ENCODE measurements at places on chromosomes 3 and 15.

GRCh38 chr3:47291158-47291753, 8.5 kb downstream of the KLHL18 start:
- DNase-seq, result no peak

- no peak for DNase-seq
Measured at GRCh38 chr3:65560133-65560532, 478.6 kb downstream of the MAGI1 start.

- peak; percentile 38 for DNase-seq
Measured at GRCh38 chr3:182983876-182984275, 3.5 kb upstream of the DCUN1D1 start.

GRCh38 chr15:70111203-70112073, 13.7 kb upstream of the TLE3 start:
- DNase-seq, result peak; percentile 83

GRCh38 chr3:195249057-195249770, 21.7 kb downstream of the XXYLT1 start:
- DNase-seq, result no peak

- DNase-seq, result peak; percentile 89
Measured at GRCh38 chr3:141913150-141913811, 36.8 kb downstream of the ATP1B3 start.

GRCh38 chr3:182083112-182083511, 371.4 kb downstream of the SOX2 start:
- DNase-seq, result no peak

DNA sequence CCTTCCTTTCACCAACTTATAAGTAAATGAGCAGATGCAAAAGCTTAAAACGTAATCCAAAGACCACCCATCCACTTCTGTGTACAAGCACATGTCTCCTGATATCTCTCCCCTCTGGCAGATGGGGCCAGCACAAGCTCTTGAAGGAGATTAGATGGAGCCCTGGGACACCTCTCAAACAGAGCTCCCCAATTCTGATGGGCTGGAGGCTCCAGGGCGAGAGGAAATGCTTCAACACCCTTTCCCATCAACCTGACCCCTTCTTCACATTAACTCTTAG, 73.2 kb downstream of the MB21D2 start:
- no peak for DNase-seq

GRCh38 chr3:69182588-69183316, 60.4 kb upstream of the LMOD3 start:
- no peak for DNase-seq

DNA sequence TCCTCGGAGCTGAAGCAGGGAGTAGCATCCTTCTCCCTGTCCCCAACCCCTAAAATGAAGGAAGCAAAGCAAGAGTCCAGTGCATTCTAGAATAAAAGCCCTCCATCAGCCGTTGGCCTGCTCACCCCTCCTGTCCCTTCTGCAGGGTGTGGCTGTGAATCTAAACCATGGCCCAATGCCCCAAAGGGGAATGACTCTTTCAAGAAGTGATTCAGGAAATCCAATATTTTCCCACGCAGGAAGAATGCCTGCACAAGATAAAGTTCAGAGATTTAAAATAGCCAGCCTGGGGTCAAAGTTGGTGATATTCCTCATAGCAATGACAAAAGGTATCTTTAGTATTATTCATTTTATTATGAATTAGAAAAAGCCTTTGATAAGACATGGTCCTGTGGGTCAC, 38.5 kb downstream of the SLCO2A1 start:
- no peak for DNase-seq

DNA sequence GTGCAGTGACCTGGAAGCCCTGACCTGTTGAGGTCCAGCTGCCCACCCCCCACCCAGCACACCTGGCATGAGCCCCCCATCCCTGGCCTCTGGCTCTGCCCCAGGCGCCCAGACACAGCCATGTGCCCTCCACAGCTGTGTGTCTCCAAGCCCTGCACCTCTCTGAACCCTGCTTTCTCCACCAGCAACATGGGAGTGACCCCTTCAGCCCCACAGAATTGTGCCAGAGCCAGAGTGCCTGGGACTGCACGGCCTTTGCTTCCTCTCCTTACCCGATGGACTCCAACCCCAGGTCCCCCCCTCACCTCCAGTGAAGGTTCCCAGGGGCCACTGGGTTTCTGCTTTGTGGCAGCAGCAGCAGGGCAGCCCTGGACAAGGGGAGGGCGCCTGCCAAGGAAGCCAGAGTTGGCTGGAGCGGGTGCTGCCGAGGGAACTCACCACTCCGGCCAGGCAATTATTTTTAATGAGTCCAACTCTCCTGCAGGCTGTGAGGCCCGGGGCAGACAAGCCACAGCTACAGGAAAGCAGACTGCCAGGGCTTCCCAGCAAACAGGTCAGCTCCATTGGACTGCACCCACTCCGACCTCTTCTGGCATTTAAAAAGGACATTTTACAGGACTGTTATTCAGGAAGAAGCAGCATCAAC, 24.1 kb downstream of the PRR20G start:
- no peak for DNase-seq

- DNase-seq, result no peak
Measured at GRCh38 chr3:127986803-127987202, 65.4 kb upstream of the SEC61A1 start.

- DNase-seq, result peak; percentile 21
Measured at GRCh38 chr15:31098953-31099740, 2.4 kb downstream of the TRPM1 start.

GRCh38 chr3:12903000-12903800, 61.8 kb upstream of the RPL32 start:
- peak; percentile 46 for DNase-seq

- DNase-seq, result no peak
Measured at GRCh38 chr3:139312959-139313358, 30.9 kb upstream of the MRPS22 start.

- no peak for DNase-seq
Measured at GRCh38 chr3:179949412-179949811, 87.3 kb downstream of the PEX5L start.

DNA sequence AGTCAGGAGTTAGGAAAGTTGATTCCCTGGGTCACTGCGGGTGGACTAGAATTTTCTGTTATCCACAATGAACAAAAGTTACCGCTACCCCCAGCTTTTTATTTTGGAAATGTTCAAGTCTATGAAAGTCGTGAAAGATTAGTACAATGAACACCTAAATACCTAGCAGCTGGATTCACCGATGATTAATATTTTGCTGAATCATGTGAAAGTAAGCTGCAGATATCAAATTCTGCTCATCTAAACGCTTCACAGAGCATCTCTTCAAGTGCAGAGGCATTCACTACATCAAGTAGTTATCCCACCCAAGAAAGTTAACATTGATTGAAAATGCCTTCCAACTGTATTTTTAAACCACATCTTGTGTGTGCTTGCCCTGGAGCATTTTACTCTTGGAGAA, 729.0 kb upstream of the NR2F2 start:
- DNase-seq, result no peak

DNA sequence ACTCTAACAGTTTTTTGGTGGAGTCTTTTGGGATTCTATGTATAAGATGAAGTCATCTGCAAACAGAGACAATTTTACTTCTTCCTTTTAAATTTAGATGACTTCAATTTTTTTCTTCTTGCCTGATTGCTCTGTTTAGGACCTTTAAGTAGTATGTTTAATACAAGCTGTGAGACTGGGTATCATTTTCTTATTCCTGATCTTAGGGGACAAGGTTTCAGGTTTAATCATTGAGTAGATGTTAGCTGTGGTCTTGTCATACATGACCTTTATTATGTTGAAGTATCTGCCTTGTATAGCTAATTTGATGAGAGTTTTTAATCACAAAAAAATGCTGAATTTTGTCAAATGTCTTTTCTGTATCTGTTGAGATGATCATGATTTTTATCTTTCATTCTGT, 20.6 kb downstream of the GRM2 start:
- DNase-seq, result no peak

GRCh38 chr3:172096881-172097420, 57.6 kb downstream of the FNDC3B start:
- peak; percentile 76 for DNase-seq

- no peak for DNase-seq
Measured at GRCh38 chr15:84082739-84083138, 152.8 kb upstream of the GOLGA6L4 start.

- DNase-seq, result no peak
Measured at GRCh38 chr15:82944056-82944455, 8.5 kb downstream of the HOMER2 start.

- DNase-seq, result peak; percentile 37
Measured at GRCh38 chr15:89654847-89655805, at the start of gene KIF7. Gene KIF7 (minus strand): TSS chr15:89655467. CDS start chr15:89652930, 2,537 bp downstream.

DNA sequence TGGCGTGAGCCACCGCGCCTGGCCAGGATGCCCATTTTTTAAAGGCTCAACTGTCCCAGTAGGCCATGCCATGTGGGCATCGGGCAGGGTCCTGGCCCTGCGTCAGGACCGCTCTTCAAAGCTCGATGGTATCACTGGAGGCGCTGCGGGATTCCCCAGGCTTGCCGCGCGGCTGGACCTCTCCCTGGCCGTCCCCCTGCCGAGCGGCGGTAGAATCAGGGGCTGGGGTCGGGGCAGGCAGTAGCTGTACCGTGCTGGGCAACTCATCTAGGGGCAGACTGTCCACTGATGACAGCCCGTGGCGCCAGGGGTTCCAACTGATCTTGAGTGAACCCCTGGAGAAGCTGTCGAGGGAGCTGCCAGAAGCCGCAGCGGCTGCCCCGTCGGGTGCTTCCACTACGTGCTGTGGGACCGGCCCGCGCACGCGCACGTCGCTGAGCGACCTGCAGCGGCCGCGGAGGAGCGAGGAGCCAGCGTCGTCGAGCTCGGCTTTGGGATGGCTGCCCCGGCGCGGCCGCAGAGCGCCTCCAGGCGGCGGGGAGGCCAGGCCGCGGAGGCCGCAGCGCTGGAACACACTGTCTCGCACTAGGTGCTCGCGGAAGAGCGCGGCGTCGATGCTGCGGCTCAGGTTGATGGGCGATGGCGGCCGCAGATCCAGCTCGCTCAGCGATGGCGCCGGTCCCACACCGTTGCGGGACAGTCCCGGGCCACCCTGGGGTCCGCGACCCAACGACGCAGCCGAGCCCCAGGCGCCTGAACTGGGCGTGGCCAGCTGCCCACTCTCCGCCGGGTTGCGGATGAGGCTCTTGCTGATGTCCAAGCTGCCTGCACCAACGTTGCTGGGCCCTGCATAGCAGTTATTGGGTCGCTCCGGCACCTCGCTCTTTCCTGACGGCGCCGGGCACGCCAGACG, 5.8 kb downstream of the PRRT3 start:
- DNase-seq, result peak; percentile 91

- no peak for DNase-seq
Measured at GRCh38 chr15:94644433-94644832, 413.1 kb downstream of the MCTP2 start.

DNA sequence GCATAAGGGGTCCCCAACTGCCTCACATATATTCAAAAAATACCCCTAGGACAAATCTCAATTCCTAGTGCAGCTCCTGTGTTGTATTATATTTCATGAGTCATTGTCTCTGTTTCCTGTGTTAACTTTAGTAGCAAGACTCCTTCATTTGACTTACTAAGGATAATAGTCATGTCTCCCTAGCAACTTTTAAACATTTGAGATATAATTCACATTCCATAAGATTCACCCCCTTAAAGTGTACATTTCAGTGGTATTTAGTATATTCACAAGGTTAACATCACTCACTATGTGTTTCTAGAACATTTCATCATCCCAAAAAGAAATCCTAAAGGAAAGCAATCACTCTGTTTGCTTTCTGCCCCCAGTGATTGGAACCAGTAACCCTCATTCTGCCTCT, 121.3 kb upstream of the WNT7A start:
- DNase-seq, result no peak

GRCh38 chr3:181712226-181712552, 464 bp downstream of the SOX2 start:
- DNase-seq, result no peak

- DNase-seq, result no peak
Measured at GRCh38 chr3:189143771-189144170, 28.0 kb upstream of the TPRG1 start.

DNA sequence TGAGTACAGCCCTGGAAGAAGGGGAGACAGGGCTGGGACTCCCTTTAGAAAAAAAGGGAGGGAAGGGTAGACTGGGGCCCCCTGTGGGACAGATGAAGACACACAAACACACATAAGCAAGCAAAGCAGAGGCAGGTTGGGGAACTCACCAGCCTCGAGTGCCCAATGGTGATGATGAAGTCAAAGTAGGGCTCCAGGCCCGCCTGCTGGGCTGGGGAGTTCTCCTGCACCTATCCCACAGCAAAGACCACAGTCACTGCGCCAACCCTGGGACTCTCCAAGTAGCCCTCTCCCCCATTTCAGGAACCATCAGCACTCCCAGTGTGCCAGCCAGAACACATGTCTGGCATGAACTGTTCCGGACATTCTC, 4.1 kb downstream of the GORASP1 start:
- peak; percentile 55 for DNase-seq

DNA sequence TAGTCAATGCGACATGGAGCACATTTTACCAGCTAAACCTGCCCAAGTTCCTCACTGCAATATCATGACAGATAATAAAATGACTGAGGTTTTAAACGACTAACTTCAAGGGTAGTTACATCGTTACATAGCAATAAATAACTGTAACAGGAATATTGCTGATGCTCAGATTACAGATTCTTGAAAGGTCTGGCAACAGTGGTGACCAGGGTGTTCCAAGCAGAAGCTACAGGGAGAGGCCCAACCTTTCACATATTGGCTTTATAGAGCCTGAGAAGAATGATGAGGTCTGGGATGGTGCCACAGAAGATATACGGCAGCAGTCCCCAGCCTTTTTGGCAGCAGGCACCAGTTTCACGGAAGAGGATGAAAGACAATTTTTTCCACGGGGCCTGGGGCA, 51.1 kb upstream of the CSPG5 start:
- DNase-seq, result no peak

- no peak for DNase-seq
Measured at GRCh38 chr3:195165790-195166189, 105.2 kb downstream of the XXYLT1 start.

DNA sequence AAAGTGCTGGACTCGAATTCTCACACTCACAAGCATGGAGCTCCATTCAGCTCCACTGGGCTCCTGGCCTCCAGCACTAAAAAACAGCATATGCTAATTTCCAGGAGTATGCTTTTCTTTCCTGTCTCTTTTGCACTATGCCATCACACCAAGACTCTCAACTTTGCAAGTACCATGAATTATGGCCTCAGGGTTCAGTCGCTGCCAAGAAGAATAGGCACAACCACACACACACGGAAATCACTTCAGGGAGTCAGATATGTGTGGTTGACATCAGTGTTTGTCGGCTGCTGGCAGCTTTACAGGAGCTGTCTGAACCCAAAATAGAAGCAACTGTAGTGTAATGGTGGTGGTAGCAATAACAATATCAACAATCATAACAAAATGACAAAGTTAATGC, 305.0 kb upstream of the SLCO3A1 start:
- no peak for DNase-seq

- DNase-seq, result peak; percentile 14
Measured at GRCh38 chr3:177569875-177570657, 372.8 kb upstream of the TBL1XR1 start.

- DNase-seq, result no peak
Measured at GRCh38 chr3:159239059-159239458, 437.2 kb downstream of the MFSD1 start.

All from hematopoietic multipotent progenitor cell treated with erythropoietin and hydrocortisone succinate and interleukin-3 and kit ligand, for 4 days (in vitro differentiated cells).